ENCODE measurements at places on chromosomes 13 and 19.

GRCh38 chr13:51887468-51887867, 25.7 kb downstream of the CCDC70 start:
- no peak for DNase-seq

- no peak for DNase-seq
Observed at GRCh38 chr13:43041369-43041921, 18.1 kb downstream of the DNAJC15 start.

DNA sequence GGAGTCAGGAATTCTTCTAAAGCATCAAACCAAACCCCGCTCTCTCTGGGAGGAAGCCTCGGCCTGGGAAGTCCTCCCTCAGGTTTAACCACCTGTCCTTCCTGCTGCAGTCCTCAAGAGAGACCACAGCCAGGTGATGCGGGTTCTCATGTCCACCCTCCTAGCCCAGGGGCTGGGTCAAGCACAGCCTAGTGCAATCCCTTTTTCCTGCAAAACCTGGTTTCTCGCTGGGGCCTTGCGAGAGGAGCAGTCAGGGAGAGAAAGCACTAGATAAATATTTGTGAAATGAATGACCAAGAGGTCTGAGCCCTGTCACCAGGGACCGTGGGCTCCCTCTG, 2.4 kb downstream of the SLC8A2 start:
- no peak for DNase-seq

DNA sequence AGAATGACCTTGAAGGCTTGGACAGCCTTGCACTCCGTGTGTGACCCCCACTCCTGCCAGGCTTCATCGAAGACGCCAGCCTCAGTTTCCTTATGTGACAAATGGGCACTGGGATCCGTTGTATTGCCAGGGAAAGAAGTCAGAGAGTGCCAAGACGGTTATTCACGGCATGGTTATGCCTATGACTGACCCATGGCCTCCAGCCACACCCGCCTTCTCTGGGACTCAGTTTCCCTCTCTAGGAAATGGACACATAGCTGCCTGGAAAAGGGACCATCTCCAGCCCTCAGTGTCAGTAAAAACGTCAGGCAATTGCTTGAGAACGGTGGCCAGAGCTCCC, 915 bp upstream of the UBE2S start:
- no peak for DNase-seq

GRCh38 chr19:38072776-38073750, 151.0 kb downstream of the DPF1 start:
- DNase-seq = no peak

Measured in CD4-positive, alpha-beta T cell treated with Interleukin-4 for 1 hour (primary cell).